ENCODE measurements at places on chromosomes 4 and X.

DNA sequence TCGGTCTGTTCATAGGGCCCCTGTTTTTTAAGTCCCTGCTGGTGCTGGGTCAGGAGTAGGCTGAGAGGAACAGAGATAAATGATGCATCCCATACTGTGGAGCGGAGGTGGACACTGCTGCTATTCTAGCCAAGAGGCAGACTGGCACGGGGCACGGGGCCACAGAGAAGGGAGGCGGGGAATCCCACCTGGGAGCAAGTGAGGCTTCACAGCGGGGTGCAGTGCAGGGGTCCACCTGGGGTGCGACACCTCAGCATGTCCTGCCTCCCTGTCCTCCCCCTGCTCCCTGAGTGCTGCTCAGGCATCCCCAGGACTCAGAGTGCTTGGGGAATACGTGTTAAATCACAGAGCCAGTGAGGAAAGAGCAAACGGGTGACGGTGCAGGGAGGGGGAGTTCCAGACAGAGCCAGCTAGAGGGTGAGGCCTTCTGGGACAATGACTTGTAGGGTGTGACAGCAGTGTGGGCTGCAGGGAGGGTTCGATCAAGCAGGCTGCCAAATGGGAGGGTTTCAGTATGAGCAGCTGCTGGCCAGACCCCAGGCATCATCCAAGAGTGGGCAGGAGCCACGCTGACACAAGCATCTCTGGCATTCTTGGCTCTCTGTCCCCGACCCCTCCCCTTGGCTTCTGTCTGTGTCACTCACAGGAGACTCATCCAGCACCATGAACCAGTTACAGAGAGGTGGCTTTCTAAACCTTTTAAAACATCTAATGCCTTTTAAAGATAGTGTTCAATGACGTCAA lies 13.7 kb upstream of the HTRA3 start:
- no peak for DNase-seq

- DNase-seq = no peak
Measured at GRCh38 chr4:186079694-186080093, 10.7 kb downstream of the TLR3 start.

GRCh38 chr4:138177278-138177968 lies 64.7 kb downstream of the SLC7A11 start:
- no peak for DNase-seq

GRCh38 chrX:142663330-142664095 lies 362.2 kb upstream of the SPANXN4 start:
- no peak for DNase-seq

DNA sequence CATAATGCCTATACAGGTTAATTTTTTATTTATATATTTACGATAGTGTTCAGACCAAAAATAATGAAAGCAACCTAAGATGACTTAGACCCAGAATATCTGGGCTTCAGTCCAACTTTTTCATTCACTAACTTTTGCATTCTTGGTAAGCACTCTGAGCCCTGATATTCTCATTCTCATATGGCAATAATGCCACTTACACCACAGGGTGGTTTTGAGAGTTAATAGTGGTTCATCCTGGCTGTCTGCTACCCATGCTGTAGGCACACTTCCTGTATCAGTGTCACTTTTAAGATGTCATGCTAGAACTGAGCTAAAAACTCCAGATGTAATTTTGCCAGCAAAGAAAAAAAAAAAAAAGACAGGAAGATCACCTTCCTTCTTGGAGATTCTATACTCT lies 508.7 kb upstream of the FMR1 start:
- no peak for DNase-seq

DNA sequence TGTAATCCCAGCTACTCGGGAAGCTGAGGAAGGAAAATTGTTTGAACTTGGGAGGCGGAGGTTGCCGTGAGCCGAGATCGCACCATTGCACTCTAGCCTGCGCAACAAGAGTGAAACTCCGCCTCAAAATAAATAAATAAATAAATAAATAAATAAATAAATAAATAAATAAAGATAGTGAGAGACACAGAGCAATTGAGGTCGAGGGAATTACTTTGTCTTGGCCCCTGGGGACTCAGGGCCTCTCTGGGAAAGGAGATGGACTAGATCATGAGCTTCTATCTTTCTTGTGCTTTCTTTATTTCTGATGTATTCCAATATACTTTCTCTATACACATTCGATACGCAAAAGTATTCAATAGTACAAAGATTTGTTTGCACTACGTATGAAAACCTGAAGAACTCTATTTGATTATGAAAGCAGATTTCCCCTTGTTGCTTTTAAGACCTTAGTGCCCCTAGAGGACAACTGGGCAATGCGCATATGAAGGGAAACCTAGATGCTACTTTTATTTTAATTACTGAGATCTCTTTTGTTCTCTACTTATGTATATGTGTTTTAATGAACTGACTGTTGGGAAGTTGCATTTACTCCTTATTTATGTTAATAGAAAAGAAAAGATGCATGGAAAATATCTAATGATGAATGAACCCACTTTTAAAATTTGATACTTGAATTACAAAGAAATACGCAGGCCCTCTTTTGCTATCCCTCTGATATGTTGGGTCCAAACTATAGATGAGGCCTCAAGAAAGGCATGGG lies 12.8 kb upstream of the ELOVL6 start:
- DNase-seq = peak; percentile 86

GRCh38 chr4:14308229-14308651 lies 680.7 kb upstream of the BOD1L1 start:
- DNase-seq = no peak

DNA sequence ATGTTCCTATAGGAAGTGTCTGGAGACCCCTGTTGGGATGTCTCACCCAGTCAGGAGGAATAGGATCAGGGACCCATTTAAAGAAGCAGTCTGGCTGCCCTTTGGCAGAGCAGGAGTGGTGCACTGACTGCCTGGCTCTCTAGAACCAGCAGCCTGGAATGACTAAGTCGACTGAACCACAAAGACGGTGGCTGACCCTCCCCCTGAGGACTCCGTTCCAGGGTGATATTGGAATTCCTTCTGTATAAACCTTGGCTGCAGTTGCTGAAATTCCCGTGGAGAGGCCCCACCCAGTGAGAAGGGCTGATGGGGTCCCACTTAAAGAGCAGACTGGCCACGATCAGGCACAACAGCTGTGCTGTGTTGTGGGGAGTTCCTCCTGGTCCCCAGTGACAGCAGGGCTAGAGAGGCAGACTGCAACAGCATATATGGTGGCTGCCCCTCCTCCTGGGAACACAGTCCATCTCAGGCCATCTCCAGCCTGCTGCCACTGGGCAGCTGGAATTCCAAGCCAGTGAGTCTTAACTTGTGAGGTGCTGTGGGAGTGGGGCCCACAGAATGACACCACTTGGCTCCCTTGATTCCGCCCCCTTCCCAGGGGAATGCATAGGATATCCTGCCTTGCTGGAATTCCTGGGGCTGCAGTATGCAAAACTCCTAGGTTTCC lies 41.8 kb upstream of the RLIM start:
- no peak for DNase-seq

DNA sequence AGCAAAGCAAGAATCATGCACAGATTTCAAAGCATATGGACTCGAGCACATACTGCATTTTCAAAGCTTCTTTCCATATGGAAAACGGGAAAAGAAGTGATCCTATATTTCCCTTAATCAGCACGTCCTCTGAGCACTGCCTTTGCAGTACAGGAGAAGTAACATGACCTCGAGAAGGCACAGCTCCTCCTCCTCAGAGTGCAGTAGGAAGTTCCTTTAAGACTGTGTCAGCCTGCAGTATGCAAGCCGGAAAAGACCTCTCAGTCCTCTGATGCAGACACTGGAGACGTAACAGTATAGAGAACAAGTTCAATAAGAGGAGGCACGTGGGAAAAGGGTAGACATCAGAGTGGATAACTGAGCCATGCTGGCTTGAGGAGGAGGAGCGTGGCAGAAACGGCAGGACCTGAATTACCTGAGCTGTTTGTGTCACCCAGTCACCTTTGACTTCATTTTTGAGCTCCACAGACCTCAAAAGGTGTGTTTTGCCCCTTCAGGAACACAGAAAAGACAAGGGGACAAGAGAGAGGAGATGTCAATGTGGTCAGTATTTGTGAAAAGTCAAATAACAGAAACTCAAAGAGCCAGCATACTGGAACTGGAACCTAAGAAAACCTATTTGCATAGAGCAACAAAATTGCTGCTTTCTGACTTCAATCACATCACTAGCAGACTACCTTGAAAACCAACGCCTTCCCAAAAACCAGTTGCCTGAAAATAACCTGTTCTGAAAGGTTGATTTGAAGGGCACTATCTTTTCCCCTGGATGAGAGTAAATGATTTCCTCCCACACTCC lies 20.8 kb downstream of the IRF2 start:
- DNase-seq = peak; percentile 59

- no peak for DNase-seq
Measured at GRCh38 chr4:52711272-52711671, 40.0 kb downstream of the ERVMER34-1 start.

DNA sequence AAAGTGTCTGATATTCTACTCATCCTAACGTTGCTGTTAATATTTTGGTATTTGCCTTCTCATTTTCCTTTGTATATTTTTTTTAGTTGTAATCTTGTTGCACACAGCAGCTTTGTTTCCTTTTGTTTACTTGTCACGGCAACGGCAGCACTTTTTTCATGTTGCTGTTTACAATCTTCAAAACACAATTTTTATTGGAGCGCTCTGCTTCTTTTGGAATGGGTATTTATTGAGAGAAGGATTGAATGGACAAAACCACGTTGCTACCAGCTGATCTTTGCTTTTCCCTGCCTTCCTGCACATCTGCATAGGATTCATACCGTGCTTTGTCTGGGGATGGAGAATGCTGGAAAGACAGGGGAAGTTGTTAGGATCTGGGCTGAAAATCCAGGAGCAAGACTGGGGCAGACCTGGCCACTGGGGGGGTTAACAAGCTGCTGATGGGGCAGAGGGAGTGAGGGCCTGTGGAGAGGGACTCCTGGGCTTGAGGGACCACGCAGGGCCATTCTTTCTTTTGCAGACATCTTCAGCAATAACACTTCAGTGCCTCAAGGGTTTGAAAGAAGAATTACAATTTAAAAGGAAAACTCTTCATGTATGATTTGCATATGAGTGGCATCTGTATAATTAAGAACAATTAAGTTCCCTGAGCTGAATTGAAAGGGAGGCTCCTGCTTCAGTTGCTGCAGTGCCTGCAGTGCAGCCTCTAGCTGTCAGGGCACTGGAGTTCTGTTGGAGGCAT lies 69.8 kb downstream of the TMEM131L start:
- DNase-seq = no peak

GRCh38 chrX:8237718-8238117 lies 66.7 kb upstream of the VCX2 start:
- no peak for DNase-seq

DNA sequence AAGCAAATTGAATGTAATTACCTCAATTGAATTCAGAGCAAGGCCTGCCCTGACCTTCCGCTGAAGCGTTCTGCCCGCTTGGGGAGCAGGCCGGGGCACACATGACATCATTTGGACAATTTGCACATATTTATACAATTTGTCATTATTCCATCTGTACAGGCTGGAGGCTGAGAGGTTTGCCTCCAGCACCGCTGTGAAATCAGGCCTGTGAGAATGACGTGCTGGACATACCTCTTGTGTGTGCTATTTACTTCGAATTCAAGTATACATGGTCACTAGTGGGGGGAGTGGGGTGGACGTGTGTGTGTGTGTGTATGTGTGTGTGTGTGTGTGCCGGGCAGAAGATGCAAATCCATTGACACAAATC lies 285.6 kb downstream of the SHOX start:
- DNase-seq = no peak

GRCh38 chr4:15744016-15744545 lies 34.0 kb upstream of the CD38 start:
- DNase-seq = no peak
